ENCODE measurements at places on chromosomes 16 and 17.

DNA sequence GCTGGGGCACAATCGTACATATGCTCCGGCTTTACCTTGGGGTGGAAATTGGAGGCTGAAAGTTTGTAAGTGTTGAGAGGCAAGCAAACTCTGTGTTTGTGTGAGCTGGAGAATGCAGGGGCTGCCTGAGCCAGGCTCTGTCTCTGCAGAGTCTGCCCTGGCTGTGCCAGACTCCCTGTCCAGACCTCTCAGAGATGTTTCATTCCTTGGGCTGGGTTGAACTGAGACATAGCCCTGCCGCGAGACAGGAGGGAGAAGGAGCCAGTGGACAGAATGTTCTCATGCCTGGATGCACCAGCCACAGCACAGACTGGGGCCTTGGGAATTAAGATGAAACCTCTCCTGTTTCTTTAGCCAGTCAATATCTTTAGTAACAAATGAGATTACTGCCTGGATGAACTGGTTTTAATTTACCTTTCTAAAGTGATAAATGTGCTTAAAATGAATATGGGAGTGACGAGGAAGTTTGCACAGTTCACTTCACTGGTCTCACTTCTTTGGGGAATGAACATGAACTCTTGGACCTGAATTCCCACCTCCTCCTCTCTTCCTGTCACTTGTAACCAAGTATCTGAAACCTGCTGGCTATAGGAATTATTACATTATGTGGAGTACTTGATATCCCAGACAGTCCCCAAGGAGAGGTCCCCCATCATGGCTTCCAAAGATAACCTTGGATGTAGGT, 40.1 kb downstream of the YPEL2 start:
- DNase-seq, result no peak

GRCh38 chr17:65850486-65850885, 289.0 kb upstream of the AXIN2 start:
- DNase-seq, result peak; percentile 29

- DNase-seq, result no peak
These were observed 94.9 kb downstream of the RBFOX3 start for GRCh38 chr17:79515646-79516571.

GRCh38 chr17:72977771-72978417, 114.6 kb downstream of the SLC39A11 start:
- DNase-seq, result no peak

DNA sequence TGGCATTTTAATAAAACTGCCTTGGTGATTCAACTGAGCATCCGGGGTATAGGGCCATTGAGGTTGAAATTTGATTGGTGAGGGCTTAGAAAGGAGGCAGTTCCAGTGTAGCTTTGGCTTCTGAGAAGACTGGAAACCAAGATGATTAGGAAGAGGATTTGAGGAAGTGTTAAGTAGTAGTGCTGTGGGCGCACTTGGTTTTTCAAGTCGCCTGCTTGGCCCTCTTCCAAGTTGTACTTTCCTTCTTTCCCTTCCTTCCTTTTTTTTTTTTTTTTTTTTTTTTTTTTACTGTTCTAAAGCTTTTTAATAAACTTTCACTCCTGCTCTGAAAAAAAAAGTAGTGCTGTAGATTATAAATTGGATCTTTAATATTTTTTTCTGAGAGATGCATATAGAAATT, 320.5 kb downstream of the UTP18 start:
- DNase-seq, result no peak

DNA sequence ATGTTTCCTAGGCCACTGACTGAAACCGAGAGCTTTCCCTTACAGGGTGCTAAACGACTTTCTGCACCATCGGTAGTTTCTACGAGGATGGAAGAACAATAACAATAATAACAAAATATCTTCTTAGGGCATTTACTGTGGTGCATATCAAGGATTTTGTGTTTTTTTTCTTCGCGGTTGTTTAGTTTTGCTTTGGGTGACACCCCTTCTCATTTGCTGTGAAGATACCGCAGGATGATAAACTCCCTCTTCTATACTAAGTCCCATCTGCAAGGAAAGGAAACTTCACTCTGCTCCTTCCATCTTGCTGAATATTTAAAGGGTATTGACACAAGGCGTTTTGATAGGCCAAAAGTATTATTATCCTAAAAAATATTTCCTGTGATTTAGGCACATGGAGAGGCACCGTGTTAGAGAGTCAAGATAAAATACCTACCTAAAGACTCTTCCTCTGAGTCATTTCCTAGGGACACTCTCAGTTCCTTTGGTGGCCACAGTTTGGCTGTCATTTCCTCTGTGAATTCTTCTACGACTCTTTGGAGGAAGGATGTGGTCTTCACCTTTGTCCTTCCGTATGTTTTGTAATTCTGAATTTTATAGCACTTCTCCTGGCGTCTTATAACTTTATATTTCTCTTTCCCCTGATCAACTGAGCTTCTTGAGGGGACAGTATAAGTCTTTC, 318.8 kb downstream of the CDH13 start:
- DNase-seq, result no peak

GRCh38 chr17:52026075-52026474, 132.4 kb downstream of the CA10 start:
- peak; percentile 26 for DNase-seq

- no peak for DNase-seq
These were observed 38.6 kb downstream of the ITGAM start for GRCh38 chr16:31298340-31298739.

DNA sequence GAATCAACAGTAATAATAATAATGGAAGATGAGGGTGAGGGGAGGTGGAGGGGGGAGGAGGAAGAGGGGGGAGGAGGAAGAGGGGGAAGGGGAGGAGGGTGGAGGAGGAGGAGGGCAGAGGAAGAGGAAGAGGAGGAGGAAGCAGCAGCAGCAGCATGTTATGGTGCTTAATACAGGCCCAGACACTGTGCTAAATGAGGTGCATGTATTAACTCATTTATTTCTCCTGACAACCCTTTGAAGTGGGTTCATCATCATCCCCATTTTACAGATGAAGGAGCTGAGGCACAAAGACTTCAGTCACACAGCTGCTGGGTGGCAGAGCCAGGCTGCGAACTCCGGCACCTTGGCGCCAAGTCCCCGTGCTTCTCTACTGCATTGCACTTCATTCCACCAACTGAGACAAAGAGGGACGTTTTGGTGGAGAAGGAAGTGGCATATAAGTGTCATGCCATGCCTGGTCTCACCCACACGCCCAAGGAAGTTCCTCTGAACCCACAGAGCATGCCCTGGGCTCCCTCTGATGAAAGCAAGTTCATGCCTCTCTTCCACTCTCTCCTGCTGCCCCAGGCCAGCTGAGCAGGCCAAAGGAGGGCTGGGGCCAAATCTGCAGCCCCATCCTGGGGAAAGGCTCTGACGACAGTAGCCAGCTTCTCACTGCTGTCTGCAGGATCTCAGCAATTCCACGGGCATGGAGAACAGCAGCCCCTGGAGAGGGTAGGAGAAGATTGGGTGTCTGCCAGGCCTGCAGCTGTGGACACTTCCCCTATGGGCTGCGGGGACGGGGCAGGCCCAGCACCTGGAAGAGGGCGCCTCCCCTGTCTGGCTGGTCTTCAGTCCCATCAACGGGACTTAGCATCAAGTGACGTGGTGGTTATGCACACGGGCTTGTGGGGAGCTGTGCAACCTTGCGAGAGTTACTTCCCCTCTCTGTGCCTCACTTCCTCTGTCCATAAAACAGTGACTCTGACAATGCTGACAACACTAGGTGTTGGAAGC, 21.8 kb downstream of the XYLT1 start:
- DNase-seq, result no peak

- DNase-seq, result no peak
These were observed 792.0 kb downstream of the KCNJ2 start for GRCh38 chr17:70961341-70961740.

DNA sequence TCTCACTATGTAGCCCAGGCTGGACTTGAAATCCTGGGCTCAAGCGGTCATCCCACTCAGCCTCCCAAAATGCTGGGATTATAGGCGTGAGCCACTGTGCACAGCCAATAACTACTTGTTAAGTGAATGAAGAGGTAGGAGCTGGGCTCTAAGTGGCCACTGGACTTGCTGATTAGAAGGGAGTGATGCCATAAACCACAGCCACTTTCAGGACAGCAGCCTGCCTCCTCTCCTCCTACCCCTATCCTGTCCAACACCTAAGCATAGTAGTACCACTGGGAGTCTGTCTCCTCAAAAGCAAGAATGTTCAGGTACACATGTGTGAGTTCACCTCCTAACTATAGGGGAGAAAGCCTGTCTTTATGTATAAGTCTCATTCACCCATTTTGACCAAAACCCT, 12.2 kb upstream of the COG7 start:
- no peak for DNase-seq

- no peak for DNase-seq
These were observed 47.4 kb upstream of the ZFHX3 start for GRCh38 chr16:73095142-73095820.

GRCh38 chr17:34246881-34247280, 8.2 kb upstream of the CCL2 start:
- DNase-seq, result no peak

- DNase-seq, result no peak
These were observed 33.0 kb downstream of the TEX2 start for GRCh38 chr17:64229815-64230728.

- DNase-seq, result no peak
These were observed 27.3 kb downstream of the RSPRY1 start for GRCh38 chr16:57213462-57213861.

DNA sequence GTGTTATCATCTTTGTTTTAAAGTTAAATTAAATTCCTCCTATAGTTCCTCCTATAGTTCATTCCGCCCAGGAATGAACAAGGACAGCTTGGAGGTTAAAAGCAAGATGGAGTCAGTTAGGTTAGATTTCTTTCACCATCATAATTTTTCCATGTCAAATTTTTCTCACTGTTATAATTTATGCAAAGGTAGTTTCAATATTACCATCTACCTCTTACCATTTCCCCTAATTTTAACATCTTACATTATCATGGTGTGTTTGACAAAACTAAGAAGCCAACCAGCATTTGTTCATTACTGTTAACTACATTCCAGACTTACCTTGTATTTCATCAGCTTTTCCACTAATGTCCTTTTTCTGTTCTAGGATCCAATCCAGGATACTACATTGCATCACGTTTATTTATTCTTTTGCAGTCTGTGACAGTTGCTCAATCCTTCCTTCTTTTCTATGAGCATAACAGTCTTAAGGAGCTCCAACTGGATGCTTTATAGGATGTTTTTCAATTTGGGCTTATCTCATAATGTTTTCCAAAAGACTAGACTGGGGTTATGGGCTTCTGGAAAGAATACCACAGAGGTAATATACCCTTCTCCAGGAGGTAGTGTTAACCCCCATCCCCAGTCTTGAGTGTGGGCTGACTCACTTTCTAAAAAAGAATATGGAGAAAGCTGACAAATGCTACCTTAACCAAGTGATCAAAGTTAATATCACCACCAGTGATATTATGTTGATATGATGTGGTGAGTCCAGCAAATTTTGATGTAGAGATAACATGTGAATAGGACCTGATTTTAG, 158.5 kb downstream of the PPM1E start:
- peak; percentile 53 for DNase-seq

DNA sequence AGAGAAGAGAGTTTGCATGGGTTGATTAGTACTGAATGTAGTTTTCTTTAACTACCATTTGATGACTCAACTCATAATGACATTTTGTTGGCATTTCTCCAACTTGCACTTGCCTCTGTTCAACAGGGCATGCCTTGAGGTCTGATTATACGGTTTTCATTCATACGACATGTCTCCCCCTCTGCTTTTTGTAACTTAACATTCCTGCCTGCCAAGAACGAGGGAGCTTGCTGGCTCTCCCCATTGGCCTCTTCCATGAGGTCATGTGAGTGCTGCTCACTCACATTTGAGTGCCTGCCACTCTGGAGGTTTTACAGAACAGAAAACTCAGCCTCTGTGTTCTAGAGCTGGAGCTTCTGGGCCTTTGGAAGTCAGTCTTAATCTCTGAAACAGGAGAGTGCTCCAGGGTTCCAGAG, 19.7 kb downstream of the MAP2K6 start:
- DNase-seq, result peak; percentile 49

GRCh38 chr17:73465953-73466230, 154.1 kb upstream of the CDC42EP4 start:
- no peak for DNase-seq
